ENCODE measurements at places on chromosomes 4 and X. TPM values are rescaled to one million over a fixed set of nuclear protein-coding genes. Genes with fewer than 3 reads are reported as not detected.

Gene MXRA5
- 11.3 TPM for polyA plus RNA-seq

Gene IL2
- polyA plus RNA-seq: not detected

DNA sequence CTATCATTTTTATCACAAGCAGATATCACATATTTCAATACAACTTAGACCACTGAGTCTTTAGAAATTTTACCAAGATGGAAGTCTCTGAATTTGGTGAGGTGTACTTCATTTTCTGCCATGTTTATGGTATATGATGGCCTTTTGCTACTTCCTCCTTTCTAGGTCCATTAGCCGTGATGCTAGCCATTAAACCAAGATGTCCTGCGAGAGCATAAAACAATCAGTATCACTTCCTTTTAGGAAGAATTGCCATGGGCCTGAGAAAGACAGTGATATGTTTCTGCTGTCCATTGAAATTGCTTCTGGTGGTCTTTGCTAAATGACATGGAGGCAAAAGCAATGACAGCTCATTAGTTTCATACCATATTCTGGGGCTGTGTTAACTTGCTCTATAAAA is 1851.7 kb upstream of the IGFBP7 start:
- no peak for DNase-seq

Gene CXorf38
- polyA plus RNA-seq: 5.5 TPM

Gene COL4A6
- polyA plus RNA-seq: 6.9 TPM

GRCh38 chr4:178664621-178665020 is 1222.4 kb upstream of the AGA start:
- DNase-seq: no peak

DNA sequence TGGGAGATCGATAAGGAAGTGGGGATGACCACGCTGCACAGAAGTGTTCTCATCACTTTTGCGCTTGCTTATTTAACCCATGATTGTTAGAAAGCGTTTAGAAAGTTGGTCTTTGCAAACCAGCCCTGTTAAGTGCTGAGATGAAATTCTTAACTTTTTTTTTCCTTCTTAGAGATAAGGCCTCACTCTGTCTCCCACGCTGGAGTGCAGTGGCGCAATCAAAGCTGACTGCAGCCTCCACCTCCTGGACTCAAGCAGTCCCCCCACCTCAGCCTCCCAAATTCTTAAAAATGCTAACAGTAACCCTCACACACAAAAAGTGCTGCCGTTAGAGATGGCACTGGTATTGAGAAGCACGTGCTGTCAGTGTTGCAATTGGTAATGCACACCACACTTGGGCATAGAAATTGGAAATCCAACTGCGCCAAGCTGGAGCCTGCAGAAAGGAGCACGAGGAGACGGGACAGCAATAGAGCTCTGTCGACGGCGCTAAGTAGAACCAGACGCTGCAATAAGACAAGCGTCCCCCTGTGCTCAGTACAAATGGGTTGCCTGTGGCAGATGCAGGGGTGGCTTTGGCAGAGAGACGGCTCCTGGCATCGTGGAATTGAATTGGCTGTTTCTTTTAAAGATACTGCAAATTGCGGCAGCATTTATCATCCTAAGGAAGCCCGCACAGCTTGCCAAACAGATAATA is 113.4 kb downstream of the TBL1X start:
- no peak for DNase-seq

DNA sequence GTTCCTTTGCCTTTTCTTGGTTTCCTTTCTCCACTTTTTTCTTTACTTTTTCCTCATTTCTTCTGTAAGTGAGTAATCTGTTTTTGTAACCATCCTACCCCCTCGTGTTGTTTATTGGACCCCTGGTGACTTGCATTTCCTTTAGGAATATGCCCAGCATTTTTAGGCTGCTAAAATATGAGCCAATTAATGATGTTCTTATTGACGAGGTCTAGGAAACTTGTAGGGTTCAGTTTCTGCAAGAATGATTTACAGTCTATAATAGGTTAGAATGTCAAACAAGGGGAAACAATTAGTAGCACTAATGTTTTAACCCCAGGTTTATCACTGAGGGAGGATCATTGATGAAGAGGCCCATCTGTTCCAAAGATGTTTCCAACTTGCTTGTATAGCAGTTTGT is 79.0 kb downstream of the CPE start:
- no peak for DNase-seq

DNA sequence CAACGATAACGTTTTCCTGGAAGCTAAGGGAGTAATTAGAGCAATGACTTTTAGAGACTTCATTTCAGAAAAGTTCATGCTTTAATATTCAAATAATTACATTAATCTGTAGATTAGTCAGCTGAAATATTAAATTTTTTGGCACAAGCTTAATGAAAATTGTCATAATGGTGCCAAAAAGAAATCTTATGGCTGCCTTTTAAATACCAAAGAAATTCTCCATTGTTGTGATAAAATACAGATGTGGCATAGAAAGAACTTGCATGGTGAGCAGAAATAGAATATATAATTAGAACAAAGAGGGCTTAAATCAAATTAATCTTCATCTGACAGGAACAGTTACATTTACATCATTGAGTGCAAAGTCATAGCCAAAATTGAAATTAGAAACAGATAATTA is 263.5 kb downstream of the AFF2 start:
- no peak for DNase-seq
